ENCODE measurements at places on chromosomes 11 and 22.

DNA sequence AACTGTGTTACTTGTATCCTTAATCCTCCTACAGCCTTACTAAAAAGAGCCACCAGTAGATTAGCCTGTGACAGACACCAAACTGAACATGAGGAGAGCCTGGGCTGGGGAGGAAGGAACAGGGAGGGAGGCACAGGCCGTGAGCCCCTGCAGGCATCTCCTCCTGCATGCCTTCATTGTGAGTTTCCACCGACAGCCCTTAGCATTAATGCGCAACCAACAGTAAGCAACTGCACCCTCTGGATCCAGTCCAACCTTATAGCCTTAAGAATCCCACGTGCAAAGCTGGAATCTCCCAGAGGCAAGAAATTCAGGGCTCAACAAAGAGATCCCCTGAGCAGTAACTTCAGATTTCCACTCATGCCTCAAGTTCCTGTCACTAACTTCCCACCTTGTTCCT, 84.6 kb downstream of the ETS1 start:
- DNase-seq, result no peak

DNA sequence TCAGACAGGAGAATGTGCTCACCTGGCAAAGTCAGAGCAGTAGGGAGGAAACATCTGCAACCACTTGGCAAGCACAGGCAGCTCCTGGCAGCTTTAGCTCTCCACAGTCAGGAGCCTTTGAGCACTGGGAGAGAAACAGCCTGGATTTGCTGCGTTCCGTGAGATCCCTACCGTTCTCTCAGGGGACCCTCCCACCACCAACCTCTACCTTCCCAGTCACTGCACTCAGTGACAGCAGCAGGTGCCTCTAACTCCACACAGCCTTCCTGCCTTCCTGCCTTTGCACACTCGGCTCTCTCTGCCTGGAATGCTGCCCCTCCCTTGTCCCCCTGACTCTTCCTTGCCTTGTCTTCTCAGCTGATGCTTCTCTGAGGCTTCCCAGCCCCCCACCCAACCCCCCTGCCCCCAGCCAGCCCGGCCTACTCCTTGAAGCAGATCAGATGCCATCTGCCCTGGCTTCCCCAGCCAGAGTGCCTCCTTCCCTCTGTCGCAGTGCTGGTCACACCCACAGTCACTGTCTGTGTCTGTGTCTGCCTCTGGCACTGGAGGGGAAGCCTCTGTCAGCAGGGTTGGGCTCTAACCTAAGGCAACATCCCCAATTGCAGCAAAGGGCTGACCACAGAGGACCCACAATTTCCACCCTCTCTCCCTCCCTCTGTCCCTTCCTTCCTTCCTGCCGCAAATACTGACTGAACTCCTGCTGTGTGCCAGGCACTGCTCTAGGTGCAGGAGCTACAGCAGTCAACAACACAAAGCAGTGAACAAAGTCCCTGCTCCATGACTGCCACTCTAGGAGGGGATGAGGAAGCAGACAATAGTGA, 14.9 kb upstream of the TSKU start:
- no peak for DNase-seq

DNA sequence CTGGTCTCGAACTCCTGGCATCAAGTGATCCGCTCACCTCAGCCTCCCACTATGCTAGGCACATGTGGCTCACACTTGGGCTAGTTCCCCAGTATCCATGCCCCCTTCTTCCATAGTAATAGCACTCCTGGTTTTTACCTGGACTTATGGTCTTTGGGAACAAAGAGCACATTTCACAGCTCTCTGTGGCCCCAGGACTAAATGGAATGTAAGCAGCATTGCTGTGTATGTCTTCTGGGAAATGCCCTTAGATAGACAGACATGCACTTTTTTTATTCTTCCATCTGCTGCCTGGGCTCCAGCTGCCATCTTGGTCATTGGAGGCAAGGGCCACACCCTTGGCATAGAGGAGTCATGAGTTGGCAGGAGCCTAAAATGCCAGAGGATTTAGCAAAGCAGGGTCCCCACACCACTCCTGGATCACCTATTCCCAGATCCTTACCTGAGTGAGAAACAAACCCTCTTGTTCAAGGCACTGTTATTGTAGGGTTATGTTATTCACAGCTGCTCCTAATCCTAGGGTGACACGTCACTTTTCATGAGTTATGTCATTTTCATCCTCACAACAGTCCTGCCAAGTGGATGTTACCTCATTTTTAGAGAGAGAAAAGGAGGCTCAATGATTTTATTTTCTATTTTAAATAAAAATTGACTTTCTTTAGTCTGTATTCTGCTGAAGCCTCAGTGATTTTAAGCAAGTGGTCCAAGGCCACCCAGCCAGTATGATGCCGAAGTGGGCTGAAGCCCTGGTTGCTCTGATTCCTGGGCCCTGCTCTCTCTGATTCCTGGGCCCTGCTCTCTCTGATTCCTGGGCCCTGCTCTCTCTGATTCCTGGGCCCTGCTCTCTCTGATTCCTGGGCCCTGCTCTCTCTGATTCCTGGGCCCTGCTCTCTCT, 15.7 kb upstream of the GDPD5 start:
- no peak for DNase-seq

- DNase-seq, result no peak
These were observed 62.2 kb downstream of the PARVA start for GRCh38 chr11:12439615-12440014.

DNA sequence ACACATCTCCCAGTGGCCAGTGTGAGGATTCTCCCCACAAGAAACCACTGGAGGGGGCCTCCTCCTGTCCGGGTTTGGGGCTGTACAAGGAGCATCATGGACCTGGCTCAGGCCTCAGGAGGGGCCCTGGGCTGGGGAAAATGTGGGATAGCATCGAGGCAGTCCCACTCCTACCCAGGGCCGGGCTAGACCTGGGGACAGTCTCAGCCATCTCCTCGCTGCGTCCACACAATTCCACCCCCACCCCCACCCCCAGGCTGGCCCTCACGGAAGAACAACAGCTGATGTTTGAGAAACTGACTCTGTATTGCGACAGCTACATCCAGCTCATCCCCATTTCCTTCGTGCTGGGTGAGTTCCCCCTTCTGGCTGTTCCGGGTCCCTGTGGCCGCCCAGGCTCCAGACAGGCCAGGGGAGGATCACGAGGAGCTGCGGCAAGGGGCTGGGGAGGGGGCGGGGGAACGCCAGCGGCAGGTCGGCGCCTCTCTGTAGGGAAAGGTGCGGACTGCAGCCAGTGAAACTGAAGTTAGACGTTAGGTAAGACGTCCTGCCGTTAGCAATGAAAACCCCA, 4.8 kb downstream of the BEST1 start:
- DNase-seq, result no peak

GRCh38 chr22:23256986-23257888, 76.9 kb downstream of the BCR start:
- DNase-seq, result no peak

DNA sequence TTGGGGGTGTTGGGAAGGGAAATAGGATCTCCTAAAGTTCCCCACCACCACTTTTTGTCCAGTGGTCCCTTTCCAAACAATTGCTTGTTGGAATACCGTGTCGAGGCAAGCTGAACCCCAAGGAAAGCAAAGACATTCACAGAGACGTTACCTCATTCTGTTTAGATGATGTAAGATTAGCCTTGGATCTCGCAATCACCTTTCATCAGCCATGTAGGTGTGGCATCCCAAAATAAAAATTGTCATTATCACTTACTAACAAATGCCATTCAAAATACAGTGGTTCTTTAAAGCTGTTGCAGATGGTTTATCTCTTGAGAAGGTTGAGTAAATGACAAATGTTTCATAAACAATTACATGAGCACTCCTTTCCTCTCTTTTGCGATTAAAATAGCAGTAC, 86.5 kb upstream of the SLC25A18 start:
- no peak for DNase-seq

GRCh38 chr11:12280199-12280837, 97.1 kb upstream of the PARVA start:
- DNase-seq, result no peak

DNA sequence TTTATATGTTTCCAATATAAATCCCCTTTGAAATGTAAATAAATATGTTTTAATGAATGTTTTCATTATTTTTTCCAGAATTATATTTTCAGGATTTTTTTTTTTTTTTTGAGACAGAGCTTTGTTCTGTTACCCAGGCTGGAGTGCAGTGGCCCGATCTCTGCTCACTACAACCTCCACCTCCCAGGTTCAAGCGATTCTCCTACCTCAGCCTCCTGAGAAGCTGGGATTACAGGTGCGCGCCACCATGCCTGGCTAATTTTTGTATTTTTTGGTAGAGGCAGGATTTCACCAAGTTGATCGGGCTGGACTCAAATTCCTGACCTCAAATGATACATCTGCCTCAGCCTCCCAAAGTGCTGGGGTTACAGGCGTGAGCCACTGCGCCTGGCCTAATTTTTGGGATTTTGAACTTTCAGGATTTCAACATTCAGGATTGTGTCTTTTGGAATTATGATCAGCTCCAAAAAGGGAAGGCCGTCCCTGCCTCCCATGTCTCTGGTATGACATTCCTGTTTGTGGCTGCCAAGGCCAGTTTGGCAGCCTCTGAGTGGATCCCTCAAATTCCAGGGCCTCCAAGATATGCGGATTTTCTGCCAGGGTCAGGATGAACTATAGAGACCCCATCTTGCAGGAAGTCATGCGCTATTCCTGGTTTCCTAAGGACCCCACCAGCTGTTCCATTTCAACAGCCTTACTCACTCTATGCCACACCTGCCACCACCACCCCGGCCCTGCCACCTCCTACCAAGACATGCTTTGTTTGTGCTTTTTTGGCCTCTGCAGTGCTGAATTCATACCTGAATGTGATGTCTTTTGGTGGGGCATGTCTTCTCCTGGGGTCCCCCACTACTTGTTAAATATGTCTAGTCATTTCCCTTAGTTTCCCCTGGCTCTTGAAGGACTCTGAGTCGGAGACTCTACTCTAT, 21.9 kb upstream of the TMPRSS4 start:
- no peak for DNase-seq

DNA sequence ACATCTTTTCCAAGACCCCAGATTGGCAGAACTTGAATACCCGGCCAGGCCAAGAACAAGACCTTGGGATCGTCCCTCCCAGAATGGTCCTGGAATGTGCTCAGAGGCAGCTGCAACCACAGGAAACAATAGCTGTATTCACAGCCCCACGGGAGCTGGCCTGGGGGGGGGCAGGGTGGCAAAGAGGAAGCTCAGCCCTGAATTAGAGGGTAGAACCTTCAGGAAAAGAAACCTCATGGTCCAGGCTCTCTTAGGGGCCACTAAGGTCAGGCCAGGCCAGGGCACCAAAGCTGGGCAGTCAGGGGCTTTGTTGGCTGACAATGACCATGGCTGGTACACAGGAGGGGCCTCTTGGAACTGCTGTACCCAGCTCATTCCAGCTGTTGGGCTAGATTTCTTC, 17.3 kb downstream of the RPL27A start:
- DNase-seq, result no peak

GRCh38 chr11:105000797-105001196, 22.2 kb downstream of the CASP5 start:
- DNase-seq, result no peak

GRCh38 chr22:22156716-22157347, 87.8 kb upstream of the VPREB1 start:
- DNase-seq, result peak; percentile 39

DNA sequence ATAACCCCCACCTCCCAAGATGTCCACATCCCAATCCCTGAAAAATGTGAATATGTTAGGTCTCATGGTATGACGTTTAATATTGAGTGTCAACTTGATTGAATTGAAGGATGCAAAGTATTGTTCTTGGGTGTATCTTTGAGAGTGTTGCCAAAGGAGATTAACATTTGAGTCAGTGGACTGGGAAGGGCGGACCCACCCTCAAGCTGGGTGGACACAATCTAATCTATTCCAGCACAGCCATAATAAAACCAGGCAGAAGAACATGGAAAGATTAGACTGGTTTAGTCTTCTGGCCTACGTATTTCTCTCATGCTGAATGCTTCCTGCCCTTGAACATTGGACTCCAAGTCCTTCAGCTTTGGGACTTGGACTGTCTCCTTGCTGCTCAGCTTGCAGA, 315.5 kb downstream of the GUCY1A2 start:
- DNase-seq, result no peak

GRCh38 chr11:93474123-93474522, 69.1 kb downstream of the SMCO4 start:
- no peak for DNase-seq

DNA sequence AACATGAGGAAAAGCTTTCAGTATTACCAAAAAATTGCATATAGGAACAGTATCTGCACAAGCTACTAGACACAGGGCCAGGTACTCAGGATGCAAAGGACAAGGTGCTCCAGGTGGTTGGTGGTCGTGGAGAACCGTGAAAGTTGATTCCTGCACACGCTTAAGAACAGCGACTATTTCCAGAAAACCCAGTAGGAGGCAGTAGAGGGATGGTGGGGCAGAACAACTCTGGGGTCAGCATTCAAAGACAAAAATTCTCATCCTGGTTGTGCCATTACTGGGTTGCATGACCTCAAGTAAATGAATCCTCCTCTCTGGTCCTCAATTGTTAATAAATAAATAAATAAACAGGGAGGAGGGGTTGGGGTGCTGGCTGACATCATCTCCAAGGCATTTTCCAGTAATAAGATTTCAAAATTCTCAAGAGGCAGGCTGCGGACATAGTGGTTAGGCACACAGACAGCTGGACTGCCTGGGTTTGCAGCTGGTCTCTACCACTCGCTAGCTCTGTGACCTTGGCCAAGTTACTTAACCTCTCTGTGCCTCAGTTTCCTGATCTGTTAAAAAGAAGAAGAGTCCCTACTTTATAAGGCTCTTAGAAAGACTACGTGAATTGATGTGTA, 89.6 kb downstream of the ISX start:
- no peak for DNase-seq

GRCh38 chr11:13046637-13047570, 37.8 kb downstream of the RASSF10 start:
- no peak for DNase-seq

GRCh38 chr22:31871480-31871879, 72.9 kb upstream of the YWHAH start:
- no peak for DNase-seq

GRCh38 chr11:26860091-26860780, 133.7 kb upstream of the FIBIN start:
- DNase-seq, result no peak

- no peak for DNase-seq
These were observed 10.1 kb upstream of the SCN2B start for GRCh38 chr11:118186346-118187107.

DNA sequence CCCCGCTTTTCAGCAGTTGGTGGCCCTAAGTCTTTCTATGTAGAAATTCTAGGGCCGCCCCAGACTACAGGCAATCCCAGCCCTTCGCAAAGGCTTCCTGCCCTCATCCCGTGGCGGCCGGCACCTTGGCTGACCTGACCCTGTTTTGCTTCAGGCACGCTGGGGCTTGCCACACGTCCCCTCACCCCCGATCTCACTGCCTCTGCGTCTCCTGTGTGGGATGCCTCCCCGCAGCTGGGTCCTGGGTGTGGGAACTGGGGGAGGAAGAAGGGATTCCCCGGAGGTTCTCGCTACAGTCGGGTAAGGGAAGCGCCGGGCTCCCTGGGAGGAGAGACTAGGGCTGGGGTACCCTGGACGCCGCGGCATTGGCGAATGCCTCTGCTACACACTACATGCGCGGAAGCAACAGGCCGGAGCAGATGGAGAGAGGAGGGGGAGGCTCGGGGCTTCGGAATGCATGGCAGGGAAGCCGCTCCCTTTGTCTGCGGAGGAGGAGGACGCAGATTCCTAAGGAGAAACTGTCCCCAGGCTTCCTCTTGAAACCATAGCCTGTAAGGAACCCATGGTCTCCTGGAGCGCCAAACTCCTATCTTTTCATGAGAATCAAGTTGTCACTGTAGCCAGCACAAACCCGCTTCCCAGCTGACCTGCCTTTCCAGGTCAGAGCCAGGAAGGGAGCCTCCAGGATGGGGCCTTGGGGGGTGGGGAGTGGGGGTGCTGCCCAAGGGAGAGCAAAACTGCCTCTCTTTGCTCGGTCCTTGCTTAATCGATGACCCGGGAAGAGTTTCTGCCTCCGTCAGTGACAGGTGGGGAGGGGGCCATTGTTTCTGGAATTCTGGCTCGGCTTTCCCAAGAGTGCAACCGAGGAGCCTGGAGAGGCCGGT, 1.4 kb downstream of the DTX4 start:
- DNase-seq, result no peak
